Stomach (tissue), 19 donors: ENCODE measurements at places on chromosomes 11 and 22. TPM values are rescaled to one million over a fixed set of nuclear protein-coding genes. Genes with fewer than 3 reads are reported as not detected.
A peak's percentile ranks its signal among the peaks of the same experiment; 100 is the strongest.

NCAPH2 gene
- 34.5 TPM for polyA plus RNA-seq

BEST1 gene
- 3.8 TPM for polyA plus RNA-seq

OR9G4 gene
- polyA plus RNA-seq = not detected

VSIG10L2 gene
- 1.4 TPM for polyA plus RNA-seq

RTN4RL2 gene
- polyA plus RNA-seq = 0.75 TPM

CDC45 gene
- 5.4 TPM for polyA plus RNA-seq

SIRT3 gene
- polyA plus RNA-seq = 13.8 TPM

MEI1 gene
- polyA plus RNA-seq = 3.7 TPM

HBG1 gene
- polyA plus RNA-seq = not detected

MRGPRX3 gene
- 1.2 TPM for polyA plus RNA-seq

DNA sequence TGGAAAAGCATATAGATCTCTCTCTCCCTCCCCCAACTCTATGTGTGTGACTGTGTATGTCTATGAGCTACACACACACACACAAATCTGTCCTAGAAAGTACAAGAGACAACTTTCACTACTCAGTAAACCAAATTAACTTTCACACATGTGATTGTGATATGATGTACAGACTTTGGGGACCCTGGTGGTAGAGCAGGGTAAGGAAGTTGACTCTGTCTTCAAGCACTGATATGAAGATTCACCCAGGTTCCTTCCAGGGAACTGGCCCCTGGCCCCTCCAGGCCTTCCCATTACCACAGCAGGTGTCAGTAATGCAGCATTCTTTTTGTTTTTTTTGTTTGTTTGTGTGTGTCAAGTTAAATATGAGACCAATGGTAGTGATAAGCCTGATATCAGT, 66.1 kb upstream of the PTH start:
- no peak for DNase-seq

- DNase-seq = no peak
Measured at GRCh38 chr22:33272871-33273270, 214.7 kb upstream of the SYN3 start.

DNA sequence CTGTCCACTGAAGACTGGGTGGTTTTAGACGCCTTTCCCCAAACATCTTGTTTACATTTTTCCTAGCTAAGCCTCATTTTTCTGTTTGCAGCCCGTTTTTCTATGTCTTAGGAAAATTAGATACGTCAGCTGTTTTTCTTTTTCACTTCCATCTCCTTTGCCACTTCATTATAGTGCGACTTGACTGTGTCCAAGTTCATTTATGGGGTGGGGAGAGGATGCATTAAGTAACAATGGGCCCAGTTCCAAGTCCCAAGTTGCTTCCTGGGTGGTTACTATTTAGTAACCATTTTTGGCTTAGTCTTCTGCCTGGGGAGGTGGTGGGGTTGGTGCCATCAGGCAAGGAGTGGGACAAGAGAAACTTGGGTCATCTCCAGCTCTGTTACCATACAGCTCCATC, 83.0 kb downstream of the TRAF6 start:
- DNase-seq = no peak

DNA sequence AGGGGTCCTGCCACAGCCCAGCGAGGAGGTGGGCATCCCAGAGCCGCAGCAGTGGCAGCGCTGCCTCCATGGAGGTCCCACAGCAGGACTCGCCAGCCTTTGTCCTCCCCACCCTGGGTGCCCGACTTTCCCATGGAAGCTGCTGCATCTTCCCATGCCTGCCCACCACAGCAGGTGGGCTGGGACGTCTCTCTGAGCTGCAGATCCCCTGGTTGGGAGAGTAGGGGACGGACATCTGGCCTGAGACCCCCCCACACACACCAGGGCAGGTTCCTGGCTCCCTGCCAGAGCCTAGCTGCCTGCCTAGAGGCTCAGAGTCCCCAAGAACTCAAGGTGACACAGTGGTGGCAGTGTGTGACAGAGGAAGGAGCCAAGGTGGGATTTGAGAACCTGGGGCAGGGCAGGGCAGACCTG, 21.5 kb upstream of the PRR5 start:
- no peak for DNase-seq

DNA sequence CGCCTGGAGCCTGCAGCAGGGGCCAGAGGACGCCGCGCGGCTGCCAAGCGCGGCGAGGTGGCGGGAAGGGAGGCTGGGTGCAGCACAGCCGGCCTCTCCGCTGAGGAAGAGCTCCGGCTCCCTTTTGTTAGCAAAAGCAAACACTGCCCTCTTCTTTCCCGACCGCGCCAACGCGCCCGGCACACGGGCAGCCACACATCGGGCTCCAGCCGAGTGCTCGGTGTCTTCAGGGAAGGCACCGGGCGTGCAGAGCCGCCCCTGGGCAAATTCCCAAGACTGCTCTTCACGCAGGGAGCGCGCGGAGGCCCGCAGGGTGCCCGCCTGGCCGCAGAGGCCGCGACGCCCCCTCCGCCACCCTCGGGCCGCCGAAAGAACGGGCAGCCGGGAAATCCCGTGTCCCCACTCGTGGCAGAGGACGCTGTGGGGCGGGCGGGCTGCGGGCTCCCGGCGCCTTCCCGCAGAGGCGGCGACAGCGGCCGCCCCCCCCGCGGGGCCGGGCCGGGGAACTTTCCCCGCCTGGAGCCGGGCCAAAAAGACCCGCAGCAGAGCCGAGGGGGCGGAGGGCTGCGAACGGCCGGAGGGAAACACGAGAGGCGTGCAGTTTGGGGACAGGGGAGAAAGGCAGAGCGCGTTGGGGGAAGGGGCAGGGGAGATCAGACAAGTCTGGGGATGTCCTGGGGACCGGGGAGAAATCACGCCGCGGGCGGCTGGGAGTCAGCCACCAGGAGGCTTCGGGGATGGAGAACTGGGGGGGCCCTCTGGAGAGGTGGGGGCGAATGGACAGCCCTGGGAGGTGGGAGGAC, 931 bp downstream of the CADM1 start:
- DNase-seq = peak; percentile 69

DNA sequence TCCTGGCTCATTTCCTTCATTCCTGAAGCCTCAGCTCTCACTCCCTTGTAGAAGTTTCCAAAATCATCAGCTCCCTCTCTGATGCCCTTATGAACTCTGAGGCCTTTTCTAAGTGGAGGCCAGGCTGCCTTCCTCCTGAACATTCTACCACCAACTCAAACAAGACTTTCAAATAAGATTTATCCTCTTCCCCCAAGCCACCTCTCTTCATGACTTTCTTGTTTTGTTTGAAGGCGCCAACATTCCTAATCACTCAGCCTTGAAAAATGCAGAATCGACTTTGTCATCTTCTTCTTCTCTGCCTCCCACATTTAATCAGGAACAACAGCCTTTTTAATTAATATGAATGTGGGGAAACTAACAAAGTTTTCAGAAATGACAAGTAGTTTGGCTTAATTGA, 927.9 kb downstream of the OPCML start:
- DNase-seq = no peak

DNA sequence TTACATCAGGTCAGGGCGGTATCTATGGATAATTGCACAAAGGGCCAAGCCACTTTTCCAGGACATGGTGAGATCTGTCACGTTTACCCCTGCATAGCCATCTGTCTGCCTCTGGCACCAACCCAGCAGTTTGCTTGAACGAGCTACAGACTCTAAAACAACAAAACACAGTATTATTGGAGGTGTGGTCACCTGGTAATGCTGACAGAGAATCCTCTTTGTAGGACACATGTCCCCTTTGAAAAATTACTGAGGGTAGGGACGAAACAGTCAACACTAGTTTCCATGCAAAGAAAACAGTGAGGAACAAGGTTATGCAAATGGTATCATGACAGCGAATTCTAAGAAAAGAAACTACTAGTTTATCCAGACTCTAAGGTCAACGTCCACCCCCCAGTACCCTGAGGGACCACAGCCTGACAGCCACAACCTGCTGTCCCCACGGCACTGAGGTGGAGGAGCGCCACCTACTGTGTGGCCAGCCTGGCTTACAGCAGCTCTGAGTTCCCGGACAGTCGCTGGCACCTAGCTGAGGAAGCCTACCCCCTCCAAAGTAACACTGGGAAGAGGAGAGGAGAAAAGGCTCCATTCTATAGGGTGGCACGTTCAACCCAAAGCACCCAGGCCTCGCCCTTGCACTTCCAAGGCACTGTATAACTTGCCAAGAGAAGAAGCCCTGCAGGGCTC, 117.4 kb upstream of the BID start:
- DNase-seq = peak; percentile 64

- DNase-seq = no peak
Measured at GRCh38 chr22:27494785-27495184, 306.8 kb downstream of the MN1 start.

DNA sequence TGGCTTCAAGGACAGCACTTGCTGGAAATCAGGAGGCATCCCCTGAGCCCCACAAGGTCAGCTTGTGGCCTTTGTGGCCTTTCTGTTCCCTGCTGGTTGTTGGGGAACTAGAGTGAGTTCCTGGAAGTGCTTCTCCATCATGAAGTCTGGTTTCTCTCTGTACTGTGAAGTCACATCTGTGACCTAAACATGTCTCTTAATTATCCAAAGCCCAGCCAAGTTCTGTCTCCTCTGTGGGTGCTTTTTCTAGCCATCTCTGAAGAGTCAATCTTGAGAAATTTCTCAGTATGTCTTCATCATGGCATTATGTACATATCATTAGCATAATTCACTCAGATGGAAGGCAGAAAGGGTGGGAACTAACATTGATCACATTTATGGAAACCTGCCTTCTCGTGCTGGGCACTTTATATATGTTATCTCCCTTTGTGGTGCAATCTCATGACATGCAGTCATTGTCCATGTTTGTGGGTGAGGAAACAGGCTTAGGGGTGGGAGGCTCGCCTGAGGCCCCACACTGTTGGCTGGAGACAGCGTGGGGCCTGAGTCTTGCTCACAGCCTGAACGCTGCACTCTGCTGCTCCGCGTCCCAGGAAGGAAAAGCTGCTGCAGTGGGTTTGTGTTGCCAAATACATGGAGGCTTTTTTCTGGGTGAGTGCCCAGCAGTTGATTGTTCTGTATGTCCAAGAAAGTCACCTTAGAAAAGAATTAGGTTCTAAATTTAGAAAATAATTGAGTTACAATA, 24.6 kb downstream of the IGHMBP2 start:
- DNase-seq = peak; percentile 36

DNA sequence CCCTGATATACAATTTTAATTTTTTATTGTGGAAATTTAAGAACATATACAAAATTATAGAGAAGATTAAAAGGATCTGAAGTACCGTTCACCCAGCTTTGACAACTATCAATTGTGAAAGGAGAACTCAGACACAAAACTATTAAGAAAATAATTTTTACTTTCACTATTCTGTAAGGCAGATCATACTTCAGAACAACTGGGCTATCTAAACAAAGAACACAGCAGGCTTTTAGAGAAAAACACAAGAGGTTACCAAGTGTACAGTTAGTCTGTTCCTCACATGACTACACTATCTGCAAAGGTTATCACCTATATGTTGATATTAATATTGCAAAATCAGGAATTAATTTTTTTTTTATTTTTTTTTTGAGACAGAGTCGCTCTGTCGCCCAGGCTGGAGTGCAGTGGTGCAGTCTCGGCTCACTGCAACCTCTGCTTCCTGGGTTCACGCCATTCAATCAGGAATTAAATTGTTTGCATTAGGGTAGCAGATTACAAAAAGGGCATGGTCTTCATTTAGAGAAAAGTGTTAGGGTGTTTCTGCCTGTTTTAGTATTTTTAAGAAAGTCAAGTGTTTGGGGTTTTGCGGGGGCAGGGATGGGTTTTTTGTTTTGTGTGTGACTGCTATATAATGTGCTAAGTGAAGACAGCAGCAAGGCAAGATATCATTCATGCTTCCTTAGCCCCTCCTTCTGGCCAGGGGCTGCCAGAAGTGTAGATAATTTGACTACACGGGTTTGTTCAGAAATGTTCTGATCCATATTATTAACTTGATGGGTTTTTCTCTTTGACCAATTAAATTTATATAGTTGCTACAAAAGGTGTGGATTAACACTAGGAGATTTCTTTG, 27.6 kb upstream of the SIK2 start:
- DNase-seq = no peak

GRCh38 chr11:132471466-132471865, 1060.8 kb downstream of the OPCML start:
- no peak for DNase-seq

DNA sequence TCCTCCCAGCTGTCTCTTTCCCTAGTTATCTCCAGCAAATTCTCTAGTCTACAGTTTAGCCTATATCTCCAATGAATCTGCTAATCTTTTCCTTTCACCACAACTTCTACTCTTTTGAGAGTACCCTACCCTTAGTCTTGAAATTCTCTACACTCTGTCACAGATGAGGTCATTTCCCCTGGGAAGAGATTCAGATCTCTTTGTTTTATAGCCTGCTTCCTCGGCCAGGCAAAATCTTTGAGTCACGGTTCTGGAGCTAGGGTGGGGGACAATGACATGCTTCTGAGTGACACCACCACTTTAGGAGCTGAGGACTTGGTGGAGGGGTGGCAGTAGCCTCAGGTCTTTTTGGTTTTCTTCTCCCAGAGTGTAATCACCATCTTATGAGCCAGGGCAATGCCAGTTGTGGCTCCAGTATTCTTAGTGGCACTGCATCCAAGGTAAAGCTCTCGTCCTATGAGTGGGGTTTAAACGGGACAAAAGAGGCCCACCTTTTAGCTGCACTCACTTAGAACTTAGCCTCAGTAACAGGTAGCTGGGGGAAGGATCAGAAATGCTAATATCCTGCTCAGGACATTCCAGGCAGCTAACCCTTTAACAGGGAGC, 98.5 kb upstream of the RRM1 start:
- no peak for DNase-seq

DNA sequence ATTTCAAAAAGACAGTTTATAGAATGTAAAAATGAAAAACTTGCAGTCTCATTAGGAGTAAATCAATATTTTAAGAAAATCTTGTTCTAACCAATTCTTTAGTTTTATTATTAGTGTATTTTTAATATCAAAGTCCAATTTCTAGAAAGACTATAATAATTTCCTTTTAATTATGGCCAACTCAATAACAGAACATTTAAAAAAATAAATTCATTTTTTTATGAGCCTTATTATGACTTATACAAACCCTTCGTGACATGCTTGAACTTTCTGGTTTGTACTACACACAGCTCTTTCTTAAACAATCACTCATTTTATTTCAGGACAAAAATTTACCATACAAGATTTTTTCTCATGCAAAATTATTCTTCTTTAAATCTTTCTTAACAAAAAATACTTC, 11.7 kb upstream of the MRGPRE start:
- DNase-seq = no peak

- no peak for DNase-seq
Measured at GRCh38 chr11:100484948-100485347, 202.1 kb upstream of the ARHGAP42 start.

DNA sequence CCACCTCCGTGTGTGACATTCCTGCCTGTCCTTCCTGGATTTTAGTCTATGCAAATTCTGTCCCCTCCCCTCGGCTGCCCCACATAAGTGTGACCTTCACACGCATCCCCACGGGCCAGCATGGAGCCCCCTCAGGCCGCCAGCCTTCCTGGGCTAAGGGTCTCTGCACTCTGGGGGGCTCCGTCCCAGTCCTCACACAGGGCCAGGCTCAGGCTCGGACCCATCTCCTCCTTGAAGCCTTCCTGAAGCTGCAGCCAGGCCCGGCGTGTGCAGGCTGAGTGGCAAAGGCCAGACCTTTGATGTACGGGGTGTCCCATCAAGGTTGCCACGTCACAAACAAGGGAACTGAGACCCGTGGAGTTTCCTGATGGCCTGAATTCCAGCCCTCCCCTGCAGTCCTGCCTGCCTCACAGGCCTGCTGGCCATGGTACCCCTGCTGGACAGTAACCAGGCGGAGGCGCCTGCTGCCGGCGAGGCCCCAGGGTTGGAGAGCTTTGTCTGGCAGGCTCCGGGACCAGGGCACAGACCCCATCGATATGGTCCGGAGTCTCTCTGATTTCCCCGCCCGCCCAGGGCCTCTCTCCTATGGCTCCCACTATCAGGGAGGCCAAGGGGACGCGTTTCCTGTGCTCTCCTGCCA, 791.7 kb downstream of the BRD1 start:
- no peak for DNase-seq

- no peak for DNase-seq
Measured at GRCh38 chr11:17416492-17416891, 28.0 kb upstream of the KCNJ11 start.
